ENCODE measurements at places on chromosomes 4 and X.

DNA sequence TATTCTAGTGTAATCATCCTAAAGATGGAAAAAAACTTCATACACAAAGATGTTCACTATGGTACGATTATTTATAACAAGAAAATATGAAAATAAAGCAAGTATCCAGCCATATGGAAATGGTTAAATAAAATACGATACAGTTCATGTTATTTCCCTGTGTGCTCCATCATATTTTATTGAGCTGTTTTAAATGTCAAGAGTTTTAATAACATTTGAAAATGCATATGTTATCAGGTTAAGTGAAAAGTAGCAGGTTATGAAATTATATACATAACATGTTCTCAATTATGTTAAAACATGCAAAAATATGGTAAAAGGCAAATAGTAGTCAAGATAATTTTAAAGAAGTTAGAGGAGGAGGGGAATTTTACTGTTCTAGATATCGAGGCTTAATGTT, 192.0 kb downstream of the HNRNPD start:
- DNase-seq: no peak

- DNase-seq: peak; percentile 38
Measured at GRCh38 chrX:10677490-10677889, 57.1 kb upstream of the MID1 start.

GRCh38 chr4:27189683-27190082, 329.0 kb downstream of the STIM2 start:
- DNase-seq: no peak

DNA sequence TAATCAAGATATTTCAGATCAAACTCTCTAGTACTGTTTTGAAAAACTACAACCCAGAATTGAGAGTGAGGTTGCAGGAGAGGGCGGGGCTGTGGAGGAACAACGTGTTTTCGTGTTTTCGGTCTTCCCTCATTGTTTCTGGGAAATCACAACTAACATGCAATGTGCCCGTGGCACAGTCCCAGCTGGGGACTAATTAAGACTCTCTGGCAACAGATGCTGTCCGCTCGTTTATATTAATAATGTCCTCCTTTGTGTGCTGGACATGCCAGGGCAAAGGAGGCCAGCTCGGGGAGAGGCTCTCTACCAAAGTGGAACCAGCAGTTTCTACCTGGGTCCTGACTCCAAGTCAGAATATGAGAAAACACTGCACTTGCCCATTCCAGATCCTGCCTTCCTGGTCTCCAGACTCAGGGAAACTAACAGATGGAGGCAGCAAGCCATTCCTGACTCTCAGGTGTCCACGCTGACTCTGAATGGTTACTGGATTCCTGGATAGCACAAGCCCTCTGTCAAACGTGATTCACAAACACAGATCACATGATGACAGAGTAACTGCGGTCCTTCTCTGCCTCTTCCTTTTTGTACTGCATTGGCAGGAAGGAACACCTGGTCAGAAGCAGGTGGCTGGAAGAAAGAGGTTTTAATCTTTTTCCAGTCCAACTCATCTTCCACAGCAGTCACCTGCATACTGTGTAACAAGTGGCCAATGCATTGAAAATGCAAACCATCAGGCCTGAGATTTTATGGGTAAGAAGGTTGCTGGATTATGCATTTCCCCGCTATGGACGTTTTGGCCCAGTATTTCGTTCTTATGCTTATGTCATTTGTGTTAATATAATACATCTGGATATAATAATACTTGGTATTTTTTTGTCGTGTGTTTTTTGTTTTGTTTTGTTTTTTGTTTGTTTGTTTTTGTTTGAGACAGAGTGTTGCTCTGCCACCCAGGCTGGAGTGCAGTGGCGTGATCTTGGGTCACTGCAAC, 65.0 kb downstream of the COQ2 start:
- no peak for DNase-seq

GRCh38 chr4:917466-917865, 14.7 kb downstream of the GAK start:
- no peak for DNase-seq

GRCh38 chrX:116241001-116241400, 70.5 kb downstream of the AGTR2 start:
- no peak for DNase-seq

GRCh38 chr4:165440415-165441158, 61.8 kb downstream of the CPE start:
- DNase-seq: peak; percentile 87

- peak; percentile 5 for DNase-seq
Measured at GRCh38 chr4:165600959-165601683, 222.3 kb downstream of the CPE start.

All from fibroblast of skin of right biceps (primary cell).